ENCODE measurements at places on chromosomes 5 and 9.

DNA sequence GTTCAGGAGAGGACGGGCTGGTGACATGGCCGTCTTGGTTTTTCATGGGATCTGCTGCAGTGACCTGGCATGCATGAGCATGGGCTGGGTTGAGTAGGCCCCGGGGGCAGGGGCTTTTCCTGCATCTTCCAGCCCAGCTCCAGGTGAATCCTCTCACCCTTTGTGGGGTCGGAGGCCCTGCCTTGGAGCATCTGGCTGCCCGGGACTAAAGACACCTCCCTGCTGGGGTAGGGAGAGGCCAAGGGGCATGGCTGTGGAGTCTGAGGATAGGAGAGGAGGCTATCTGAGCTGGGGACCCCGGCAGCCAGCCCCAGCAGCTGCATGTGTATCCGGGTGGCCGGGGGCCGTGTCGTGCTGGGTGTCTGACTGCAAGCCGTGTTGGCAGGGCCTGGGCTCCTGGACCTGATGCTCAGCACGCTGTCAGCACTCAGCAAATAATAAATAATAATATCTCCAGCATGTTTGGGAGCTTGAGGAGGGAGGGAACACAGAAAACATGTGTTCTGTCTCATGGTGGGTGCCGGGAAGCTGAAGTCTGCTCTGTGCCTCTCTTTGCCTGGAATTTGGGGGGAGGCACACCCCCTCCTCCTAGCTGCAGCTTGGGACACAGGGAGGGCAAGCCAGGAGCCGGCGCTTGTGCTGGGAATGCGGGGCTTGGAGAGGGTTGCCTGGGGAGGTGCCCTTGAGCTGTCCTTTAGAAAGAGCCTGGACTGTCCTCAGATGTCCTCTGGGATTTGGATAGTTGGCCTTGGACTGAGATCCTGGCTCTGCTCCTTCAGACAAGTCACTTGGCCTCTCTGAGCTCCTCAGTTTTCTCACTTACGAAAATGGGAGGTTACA, 28.4 kb upstream of the PITX1 start:
- no peak for DNase-seq

DNA sequence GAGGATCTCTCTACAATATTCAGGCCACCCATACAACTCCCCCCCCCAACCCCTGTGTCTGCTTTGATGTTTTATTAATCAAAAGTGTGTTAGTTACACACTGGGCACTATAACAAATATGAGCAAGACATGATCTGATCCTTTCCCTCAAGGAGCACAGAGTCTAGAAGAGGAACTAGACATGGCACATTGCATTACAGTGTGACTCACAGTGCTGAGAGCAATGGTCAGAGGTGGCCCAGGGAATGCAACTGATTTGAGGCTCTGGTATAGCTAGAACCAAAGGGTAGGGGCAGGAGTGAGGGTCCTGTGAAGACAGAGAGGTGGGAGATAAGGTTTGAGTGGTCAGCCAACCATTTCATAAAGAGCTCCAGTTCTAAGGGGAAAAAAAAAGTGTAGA, 539.2 kb downstream of the ACTL7B start:
- DNase-seq: no peak

GRCh38 chr9:30522486-30522885, 1862.0 kb upstream of the ACO1 start:
- DNase-seq: no peak

- no peak for DNase-seq
Measured at GRCh38 chr5:163407034-163407655, 30.2 kb upstream of the CCNG1 start.

- no peak for DNase-seq
Measured at GRCh38 chr9:91815896-91816295, 134.1 kb downstream of the ROR2 start.

DNA sequence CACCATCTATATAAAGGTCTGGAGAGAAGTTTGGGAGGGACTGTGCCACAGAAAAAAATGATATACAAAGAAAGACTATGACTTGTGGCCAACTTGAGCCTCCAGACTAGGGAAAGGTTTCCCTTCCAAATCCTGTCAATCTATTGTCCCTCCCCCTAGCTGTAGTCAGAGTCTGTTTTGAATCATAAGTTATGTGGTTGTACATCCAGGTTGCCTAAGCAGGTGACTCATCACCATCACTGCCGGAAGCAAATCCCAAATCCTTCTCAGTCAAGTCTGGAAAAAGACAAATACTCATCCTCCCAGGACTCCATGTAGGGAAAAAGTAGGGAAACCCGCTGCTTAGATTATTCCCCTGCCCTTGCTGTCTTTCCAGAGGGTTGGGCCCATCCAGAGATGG, 235.7 kb downstream of the CDK5RAP2 start:
- DNase-seq: peak; percentile 27

DNA sequence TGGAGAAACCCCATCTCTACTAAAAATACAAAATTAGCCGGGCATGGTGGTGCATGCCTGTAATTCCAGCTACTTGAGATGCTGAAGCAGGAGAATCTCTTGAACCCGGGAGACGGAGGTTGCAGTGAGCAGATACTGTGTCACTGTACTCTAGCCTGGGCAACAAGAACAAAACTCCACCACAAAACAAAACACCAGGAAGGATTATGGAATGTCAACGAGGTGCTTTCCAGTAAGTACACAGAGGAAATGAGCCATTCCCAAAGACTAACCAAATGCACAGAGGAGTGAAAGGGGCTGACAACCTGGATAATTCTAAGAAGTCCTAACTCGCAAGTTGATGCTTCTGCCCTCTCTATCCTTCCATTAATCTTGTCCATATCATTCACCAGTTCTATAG, 126.1 kb upstream of the RETREG1 start:
- DNase-seq: peak; percentile 82

DNA sequence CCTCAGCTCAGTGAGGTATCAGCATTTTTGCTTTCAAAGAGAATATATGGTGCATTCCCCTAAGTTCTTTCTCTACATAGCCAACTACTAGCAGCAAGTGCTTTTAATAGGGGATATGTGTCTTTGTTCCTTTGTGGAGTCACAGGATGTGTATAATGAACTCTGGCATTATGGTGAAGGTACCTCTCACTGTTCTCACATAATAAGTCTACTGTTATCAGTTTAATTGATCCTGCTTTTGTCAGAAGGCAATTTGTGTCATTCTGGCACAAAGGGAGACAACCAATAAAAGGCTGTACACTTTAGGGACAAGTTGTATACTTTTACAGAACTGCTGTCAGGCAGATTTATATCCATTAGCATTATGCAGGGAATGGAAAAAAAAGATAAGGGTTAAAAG, 531.4 kb upstream of the RIOK2 start:
- no peak for DNase-seq

DNA sequence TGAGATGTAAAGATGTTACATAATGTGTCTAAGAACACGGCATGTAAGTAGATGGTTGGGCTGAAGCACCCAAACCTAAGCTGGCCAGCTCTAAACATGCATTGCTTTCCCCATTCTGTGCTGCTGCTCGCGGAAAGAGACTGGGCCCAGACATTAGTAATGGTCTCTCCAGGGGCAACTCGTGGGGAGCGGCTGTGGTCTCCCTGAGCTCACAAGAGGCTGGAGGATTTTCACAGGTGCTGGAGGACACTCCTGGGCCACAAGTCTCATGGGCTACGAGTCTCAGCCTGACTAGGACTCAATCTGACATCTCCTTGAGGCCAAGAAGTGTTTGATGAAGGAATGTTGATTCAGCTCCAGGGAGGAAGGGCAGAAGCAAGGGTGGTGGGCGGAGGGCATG, 92.7 kb upstream of the PTCH1 start:
- no peak for DNase-seq

DNA sequence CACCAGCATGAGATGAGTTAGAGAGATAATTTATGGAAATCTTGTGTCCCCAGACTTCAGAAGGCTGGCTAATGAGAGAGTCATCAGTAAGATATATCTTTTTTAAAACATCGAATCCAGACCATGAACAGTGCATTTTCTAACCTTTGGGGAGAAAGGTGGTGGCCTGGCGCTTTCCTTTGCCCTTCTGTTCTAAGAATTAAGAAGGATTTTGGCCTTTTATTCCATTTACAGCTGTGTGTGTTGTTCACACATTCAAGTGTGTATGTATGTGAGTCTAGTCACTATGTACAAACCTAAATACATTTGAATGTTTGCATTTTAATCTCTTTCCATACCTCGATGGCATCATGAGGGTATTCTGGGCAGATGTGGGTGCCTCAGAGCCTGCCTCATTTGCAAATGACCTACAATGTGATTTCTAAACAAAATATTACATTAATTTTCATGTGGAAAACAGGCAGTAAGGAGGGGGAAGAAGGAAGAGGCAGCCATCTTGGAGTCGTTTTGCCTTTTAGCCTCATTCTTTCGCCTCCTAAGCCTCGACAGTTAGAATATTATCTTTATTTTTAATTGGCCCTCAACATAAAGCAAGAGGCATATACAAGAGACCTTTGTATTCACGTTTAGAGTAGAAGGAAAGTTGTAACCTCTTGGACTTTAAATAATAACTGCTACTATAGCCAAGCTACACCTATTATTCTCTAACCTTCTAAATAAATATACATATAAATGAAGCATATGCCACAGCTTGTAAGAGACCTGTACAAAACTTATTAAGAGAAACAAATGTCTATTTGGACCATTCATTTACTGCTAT, 125.3 kb upstream of the TMEM161B start:
- no peak for DNase-seq

- DNase-seq: no peak
Measured at GRCh38 chr5:32571128-32571527, 14.2 kb upstream of the SUB1 start.

DNA sequence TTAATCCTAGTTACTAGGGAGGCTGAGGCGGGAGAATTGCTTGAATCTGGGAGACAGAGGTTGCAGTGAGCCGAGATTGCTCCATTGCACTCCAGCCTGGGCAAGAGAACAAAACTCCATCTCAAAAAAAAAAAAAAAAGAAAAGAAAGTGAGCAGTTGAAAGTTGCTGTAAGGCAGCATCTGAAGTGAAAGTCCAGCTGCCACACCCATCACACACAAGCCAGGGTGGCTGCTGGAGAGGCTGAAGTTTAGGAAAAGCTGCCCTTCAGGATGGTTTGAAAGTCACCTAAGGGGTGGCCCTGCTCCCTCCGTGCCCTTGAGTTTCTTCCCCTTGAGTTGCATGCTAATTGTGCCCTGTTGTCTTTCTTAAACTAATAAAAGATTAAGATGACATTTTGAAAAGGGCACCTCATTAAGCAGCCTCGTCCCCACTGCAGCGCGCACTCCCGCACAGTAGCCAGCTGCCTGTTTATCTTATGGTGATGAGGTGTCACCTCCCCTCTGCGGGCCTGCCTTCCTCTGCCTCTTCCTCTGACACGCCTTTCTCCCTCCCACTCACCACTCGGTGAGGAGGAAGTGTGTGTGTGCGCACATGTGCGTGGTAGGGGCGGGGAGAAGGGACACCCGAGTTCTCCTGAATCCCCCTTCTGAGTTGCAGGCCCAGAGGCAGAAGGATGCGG, 104.2 kb upstream of the PANK3 start:
- DNase-seq: no peak

All from lung microvascular endothelial cell (primary cell).